ENCODE measurements at places on chromosomes 1 and 21.

GRCh38 chr1:168626326-168626725 is 49.9 kb downstream of the XCL1 start:
- DNase-seq, result no peak

- DNase-seq, result no peak
Measured at GRCh38 chr1:107501081-107501605, 360.3 kb downstream of the NTNG1 start.

GRCh38 chr1:243791586-243792267 is 58.3 kb downstream of the AKT3 start:
- DNase-seq, result no peak

DNA sequence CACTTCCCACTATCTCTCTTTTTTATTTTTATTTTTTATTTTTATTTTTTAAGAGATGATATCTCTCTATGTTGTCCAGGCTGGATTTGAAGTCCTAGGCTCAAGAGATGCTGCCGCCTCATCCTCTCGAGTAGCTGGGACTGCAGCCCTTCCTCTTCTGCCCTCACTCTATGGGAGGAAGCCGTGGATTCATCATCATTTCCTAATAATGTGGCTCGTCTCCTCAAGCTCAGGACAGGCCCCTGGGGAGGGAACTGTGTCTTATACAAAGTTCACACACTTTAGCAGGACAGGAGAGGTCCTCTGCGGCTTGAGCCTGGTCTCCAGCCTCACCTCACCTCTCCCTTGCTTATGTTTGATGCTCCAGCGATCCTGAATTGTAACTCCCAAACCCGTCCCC is 16.5 kb upstream of the IFFO2 start:
- no peak for DNase-seq

- peak; percentile 90 for DNase-seq
Measured at GRCh38 chr1:156385534-156386031, 16.6 kb downstream of the RHBG start.

DNA sequence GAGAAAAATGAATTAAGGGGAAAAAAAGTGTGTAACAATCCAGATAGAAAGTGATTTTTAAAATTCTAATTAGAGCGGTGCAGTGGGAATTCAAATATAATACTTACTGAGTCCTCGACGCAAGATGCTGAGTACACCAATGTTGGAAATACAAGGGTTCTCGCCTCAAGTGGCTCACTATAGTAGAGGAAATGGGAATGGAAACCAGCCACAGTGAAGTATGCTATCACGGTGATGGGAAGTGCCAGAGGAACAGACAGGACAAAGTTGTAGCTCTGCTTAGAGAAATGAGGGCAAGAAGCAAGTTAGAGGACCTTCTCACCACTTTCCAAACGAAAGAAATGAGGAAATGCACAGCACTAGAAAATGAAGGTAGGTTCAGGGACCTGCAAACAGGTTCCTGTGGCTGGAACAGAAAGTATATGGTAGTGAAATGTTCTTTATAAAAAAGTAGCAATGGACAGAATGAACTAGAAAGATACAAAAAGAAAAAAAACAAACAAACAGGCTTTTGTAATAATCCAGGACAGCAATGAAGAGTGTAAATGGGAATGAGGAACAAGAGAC is 13.5 kb downstream of the EGLN1 start:
- no peak for DNase-seq

DNA sequence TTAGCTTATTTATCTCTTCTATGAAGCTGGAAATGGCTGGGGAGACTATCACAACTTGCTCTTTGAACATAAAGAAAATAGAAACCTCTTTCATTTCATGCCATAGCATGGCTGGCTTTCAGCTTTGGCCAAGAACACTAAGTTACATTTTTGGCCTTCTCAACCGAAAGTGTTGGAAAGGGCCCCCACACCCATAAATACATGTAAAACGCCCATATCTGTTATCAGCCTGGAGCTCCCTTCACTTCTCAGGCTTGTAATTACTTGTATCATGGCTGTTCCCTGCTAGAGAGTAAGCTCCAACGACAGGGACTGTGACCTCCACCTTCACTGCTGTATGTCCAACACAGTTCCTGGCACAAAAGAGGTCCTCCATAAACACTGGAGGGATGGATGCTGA is 12.7 kb upstream of the EIF4G3 start:
- no peak for DNase-seq

DNA sequence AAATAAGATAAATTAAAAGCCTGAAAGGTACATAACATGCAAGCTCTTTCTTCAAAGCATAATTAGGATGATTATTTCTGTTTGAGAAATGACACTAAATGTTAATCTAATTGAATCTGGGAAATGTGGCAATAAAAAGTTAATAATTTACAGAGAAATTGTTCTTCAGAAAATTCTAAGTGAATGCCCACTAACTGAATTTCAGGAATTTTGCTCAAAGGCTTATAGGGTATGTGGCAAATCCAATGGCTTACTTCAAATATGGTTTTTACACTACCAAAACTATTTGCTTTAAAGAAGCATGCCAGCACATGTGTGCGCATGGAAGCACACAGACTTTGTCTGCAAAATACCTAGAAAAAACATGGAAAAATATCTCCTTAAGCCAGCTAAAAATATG is 186.6 kb upstream of the FOXD3 start:
- no peak for DNase-seq

DNA sequence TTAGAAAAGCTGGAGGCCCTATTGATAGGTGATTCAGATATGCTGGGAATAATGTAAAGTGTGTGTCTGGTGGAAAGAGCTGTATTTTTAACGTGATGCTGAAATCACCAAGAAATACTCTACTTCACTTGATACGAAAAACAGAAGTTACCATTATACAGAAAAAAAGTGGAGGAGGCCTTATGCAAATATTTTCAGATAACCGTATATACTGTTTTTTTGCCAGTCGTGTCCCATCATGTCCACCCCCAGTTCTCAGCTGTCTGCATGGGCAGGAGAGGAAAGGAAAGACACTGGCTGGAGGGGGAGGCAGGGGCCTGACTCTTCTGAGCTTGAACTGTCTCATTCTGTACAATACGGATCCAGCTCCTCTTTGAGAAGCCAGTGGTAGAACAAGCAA is 51.1 kb downstream of the KCNJ6 start:
- no peak for DNase-seq

DNA sequence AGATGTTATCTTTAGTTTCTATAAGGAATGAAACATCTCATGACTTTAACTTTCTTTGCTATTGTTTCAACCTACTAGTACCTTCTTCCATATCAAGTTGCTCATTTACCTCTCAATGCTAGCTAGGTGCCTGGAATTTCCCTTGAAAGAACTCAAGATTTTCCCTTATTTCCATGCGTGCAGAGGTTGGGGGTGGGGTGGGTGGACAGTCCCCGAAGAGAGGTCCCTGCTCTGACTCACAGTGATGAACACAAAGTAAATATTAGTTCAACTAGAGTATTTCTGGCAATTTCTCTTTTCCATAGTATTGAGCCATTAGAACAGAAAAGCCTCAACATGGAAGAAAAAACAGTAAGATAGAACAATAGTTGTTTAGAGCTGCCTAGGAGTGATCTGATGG is 239.0 kb upstream of the ZP4 start:
- no peak for DNase-seq

DNA sequence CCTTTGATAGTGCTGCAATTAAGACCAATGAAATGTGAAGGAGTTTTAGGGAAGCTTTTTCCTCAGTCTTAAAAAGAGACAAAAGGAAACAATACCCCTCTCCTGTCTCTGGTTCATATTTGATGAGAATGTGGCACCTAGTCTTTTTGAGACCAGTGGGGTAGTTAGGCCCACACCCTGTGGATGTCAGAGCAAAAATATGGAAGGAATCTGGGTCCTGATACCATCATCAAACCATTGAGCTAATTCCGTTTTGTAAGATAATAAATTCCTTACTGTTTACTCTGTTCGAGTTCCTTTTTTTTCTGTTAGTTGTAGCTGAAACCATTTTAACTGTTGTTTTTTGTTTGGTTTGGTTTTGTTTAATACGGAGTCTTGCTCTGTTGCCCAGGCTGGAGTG is 33.3 kb downstream of the PTPRC start:
- DNase-seq, result no peak

GRCh38 chr1:14961661-14962267 is 191.8 kb upstream of the TMEM51 start:
- DNase-seq, result no peak

GRCh38 chr1:25126562-25126961 is 105.7 kb downstream of the SYF2 start:
- DNase-seq, result no peak

GRCh38 chr1:3403388-3404231 is 50.9 kb upstream of the ARHGEF16 start:
- no peak for DNase-seq

- DNase-seq, result no peak
Measured at GRCh38 chr1:41414716-41415306, 53.6 kb downstream of the FOXO6 start.

DNA sequence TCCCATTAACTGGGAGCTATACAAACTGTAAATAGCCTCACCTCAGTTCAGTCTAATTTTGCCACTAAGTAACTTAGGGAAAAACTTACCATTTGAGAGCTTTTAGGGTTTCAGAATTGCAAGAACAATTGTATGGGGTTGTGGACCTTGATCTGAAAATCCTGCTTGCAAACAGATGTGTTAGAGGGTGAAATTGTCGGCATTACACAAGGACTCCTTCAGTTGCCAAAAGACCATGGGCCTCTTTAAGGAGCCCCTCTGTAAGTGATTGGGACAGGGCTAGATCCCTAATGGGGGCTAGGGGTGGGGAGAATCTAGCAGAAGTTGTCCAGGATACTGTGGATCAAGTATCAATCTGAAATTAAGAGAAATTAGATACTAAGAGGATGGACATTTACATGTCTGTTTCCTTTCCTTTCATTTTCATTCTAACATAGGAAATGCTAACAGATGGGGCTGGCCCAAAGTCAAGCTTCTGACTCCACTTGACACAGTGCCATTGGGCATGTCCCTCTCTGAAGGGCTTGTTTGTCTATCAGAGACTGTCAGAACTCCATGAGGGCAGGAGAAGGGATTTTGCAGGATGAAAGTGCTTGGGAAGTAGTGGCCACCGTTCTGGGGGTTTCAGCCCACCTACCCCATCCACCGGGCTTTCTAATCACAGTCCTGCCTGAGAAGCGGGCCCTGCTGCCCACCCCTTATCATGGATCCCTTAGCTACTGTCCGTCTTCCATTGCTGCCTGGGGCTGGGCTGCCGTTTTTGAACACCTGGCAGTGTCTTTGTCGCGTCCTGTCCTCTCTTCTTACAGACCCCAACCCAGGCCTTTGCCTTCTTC is 54.7 kb downstream of the STUM start:
- DNase-seq, result no peak

DNA sequence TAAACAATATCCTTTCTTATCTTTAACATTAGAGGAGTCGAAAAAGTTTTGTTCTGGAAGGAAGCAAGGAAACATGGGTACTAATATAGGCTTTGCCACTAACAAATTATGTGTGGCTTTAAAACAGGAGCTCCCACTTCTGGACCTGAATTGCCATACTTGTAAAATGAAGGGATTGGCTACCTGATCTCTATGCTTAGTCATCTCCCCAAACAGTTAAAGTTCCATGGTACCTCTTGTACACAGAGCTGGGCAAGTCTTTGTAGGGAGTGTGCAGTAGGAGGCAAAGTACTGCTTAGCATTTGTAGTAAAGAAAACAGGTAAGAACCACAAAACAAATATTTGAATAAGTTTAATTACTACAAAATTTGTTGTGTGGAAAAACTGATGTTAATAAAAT is 81.3 kb downstream of the MAST2 start:
- no peak for DNase-seq

DNA sequence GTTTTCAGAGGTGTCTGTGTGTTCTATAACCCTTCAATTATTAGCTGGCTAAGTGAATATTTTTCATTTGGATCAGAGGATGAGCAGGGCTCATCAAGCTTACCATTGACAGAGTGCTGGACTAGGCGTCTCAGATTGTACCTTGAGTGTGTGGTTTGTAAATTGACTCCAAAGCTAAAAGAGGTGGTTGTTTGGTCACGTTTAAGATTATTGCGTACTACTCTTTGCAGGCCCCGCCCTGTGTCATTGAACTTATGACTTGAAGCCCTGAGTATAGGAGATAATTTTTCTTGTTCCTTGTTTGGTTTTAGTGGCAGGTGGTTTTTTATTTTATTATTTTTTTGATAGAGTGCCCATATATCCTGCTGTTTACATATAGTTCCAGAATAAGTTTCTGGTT is 17.7 kb downstream of the MRPS6 start:
- DNase-seq, result no peak

- DNase-seq, result no peak
Measured at GRCh38 chr1:59364037-59364436, 67.1 kb downstream of the FGGY start.

DNA sequence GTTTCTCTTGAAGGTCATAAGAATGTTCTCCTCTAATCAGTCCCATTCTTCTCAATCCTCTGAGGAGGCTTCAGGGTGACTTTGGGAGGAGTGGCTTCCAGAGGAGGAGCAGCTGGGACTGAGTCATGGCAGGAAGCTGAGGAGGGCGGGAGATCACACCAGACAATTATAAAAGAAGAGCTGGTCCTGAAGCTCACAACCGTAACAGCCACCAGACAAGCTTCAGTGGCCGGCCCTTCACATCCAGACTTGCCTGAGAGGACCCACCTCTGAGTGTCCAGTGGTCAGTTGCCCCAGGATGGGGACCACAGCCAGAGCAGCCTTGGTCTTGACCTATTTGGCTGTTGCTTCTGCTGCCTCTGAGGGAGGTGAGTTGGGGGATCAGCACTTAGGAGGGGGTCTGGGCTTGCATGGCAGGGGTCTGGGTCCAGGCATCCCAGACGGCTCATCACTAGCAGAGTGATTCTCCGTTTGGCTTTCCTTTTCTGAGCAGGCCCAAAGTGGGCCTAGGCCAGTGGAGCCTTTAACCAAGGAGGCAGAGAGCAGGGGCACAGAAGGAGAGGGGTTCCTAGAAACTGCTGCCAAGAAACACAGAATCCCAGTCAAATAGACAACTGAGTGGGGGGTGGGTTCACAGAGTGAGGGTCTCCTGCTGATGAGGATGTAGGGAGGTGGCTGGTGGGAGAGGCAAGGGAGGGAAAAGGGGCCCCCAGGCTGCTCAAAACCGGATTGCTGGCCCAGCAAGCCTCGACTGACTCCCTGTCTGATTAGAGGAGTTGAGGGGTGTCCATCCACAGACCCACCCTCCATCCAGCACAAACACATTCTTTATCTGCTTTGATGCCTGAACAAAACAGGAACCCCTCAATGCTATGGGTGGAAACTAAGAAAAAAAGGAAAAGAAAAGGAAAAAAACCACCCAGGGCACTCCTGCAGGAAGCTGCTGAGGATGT is at the start of gene ECM1:
Gene ECM1 (plus strand): TSS at position 198 of the 953 bp plus-strand sequence. CDS start 101 bp downstream, at position 299.
- DNase-seq, result no peak

- DNase-seq, result no peak
Measured at GRCh38 chr1:110265186-110265585, 55.1 kb downstream of the KCNC4 start.

Measured in activated CD8-positive, alpha-beta memory T cell treated with anti-CD3 and anti-CD28 coated beads, Interleukin-2, amount 50 U/mL, for 48 hours (primary cell).